Urothelium cell line (cell line): ENCODE measurements at places on chromosomes 1 and 21.

DNA sequence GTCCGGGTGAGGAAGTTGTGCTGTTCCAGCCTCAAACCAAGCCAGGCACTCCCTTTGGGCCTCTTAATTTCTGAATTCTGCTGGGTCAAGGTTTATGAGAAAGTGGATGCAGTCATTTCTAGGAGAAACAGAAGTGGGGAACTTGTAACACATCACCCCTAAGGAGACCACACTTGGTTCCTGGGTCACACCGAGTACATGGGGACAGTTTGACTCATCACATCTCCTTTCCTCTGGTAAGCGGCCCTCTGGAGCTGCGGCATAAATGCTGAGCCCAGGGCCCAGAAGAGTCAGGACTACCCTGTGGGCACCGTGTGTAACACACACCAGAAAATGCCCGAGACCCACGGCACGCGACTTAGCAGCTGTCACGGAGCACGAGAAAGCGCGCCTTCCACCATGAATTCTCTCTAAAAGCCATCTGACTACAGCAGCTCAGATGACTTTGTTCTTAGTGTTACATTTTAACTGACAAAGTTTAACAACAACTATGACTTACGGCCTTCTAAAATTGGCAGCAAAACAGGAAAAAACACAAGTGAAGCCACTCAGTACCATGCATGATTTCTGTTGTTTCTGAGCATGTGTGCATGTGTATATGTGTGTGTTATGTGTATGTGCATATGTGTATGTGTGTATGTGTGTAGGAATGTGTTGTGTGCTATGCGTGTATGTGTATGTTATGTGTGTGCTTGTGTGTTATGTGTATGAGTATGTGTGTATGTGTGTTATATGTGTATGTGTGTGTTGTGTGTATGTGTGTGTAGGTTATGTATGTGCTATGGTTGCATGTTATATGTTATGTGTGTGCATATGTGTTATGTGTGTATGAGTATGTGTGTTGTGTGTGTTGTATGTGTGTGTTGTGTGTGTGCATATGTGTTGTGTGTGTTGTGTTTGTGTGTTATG, 50.8 kb downstream of the TOMM20 start:
- no peak for DNase-seq

GRCh38 chr1:109864930-109865612, 45.6 kb upstream of the CSF1 start:
- no peak for DNase-seq

DNA sequence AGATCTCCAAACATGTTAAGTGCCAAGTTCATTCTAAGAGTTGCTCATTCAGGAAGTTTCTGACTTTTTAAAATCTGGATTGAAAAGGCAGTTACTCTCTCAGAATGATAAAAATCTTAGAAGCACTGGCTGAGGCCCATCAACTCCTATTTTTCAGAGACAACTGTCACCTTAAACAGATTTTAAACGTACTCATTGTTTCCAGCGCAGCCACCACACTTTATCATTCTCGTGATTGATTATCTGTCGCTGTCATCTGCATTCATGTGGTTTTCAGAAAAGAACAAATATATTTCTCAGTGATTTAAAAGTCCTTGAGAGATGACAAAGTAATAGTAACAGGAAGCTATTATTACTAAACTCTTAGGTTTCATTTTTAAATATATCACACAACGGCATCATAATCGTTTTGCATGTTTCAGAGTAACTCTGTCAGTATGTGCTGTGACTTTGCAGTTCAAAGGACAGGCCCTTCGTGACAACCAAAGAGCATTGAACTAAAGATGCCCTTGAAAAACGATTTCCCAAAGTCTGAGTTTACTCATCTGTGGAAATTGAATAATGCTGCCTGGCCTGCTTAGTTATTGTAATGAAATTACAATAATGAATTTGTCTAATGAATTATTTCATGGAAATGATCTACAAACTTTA, 14.9 kb upstream of the KCNK1 start:
- DNase-seq: no peak

GRCh38 chr1:228185641-228185965, 20.0 kb downstream of the IBA57 start:
- DNase-seq: no peak

DNA sequence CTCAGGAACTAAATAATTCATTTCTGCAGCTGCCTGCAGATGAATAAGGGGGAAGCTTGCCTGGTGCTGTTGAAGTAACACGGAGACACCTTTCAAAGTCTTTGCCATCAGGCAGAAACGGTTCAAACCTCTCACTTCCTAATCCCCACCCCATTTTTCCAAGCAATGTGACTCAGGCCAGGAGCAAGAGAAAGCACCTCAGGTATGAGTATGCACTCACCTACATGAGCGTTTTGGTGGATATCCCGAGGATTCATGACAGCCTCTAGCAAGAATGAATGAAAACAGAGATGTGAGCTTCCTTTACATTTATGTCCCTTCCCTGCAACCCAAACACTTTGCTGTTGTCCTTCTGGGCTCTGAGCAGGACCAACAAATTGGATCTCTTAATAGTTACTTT, 63.4 kb upstream of the LAX1 start:
- no peak for DNase-seq

DNA sequence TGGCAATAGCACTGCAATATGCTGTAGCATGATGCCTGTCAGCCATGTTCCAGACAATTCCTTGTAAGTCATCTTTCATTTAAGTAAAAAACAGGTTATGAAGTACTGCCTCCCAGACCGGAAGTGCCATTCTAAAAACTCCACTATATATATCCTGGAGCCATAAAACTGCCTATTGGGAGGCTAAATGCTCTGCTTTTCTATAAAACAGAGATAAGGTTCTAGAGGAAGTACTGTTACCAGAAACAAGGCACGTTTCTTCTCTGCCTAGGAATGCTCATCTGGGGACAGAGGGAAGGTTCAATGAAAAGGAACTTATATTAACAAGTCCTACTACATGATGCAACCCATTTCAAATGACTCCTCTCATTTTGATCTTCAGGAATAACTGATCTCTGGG, 66.8 kb downstream of the GPR137B start:
- no peak for DNase-seq

GRCh38 chr1:236353813-236354212, 40.3 kb upstream of the EDARADD start:
- no peak for DNase-seq

DNA sequence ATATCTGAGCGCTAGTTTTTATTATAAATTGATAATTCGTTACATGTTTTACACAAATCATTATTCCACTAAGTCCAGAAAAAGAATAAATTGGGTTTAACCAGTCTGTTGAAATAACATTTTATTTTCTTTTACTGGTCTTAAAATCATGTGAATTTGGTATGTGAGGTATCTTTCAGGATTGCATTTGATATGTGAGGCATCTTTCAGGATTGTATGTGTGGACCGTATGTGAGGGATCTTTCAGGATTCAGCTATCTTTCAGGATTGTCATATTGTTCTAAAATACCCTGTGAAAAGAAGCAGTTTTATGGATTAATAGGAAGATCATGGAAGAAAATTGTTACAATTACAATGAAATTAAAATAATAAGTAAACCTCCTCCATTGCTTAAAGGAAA, 42.9 kb downstream of the USP25 start:
- no peak for DNase-seq

DNA sequence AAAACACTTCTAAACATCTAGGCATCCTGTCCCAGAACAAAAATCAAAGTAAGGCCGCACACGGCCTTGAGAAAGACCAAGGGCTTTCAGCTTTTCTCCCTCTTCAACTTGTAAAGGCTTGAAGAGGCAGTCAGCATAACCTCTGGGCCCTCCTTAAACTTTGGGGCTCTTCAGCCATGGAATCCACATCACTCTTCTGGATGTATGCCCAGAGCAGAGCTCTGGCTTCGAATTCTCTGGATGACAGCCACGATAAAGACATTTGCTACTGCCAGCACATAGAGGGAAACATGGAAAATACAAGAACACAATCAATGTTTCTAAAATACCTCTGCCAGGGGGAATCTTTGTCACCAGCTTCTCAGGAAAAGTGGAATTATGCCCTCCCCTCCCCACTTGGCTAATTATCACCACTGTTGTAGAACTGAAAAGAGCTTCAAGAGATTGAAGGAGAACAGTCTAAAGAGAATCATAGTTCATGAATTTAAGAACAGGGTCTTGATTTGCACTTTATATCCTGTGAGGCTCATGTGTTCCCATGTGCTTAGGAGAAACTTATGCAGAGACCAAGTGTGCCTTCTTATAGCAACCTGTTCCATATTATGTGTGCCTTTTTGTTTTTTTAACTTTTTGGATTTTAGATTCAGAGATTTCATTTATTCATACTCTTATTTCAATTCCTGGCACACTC, 39.0 kb upstream of the DPT start:
- no peak for DNase-seq

DNA sequence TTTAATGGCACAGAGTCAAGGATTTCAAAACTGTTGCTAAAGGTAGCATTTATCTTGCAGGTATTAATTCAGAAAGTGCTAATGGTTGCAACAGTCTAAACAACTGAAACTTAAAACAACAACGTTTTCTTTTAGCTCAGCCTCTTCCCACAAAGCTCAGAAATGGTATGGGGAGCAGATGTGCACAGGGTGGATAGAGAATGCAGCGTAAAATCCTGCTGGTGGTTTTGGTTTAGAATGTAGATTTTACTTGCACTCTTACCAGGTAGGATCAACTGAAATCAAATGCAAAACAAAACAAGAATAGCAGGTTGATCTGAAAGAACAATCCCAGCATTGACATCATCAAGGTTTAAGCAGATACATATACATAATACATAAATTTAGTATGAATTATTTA, 3.8 kb upstream of the LRRC8C start:
- no peak for DNase-seq

- no peak for DNase-seq
Measured at GRCh38 chr1:53043271-53043670, 18.7 kb upstream of the PODN start.

DNA sequence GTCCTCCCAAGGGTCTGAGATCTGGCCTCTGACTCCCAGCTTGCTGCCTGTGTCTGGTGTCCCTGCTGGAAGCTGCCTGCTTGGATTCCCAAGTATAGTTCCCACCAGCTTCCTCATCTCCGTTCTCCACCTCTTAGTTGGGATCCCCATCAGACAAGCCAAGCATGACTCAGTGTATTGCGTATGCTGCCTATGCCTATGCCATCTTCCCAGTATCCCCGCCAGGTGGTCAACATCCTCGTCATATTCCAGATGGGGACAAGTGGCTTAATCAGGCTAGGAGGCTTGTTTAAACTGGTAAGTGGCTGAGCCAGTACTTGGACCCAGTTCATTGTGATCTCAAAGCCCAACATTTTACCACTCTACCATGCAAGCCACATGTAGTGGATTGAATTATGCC, 204.4 kb downstream of the GRIK3 start:
- DNase-seq: no peak
